ENCODE measurements at places on chromosomes 6 and 20.
A peak's percentile ranks its signal among the peaks of the same experiment; 100 is the strongest.

GRCh38 chr6:72826744-72827438 is 205.0 kb downstream of the KCNQ5 start:
- no peak for DNase-seq

GRCh38 chr20:44188752-44189151 is 1.8 kb upstream of the JPH2 start:
- no peak for DNase-seq

- DNase-seq: no peak
Measured at GRCh38 chr6:149284904-149285303, 32.6 kb upstream of the TAB2 start.

DNA sequence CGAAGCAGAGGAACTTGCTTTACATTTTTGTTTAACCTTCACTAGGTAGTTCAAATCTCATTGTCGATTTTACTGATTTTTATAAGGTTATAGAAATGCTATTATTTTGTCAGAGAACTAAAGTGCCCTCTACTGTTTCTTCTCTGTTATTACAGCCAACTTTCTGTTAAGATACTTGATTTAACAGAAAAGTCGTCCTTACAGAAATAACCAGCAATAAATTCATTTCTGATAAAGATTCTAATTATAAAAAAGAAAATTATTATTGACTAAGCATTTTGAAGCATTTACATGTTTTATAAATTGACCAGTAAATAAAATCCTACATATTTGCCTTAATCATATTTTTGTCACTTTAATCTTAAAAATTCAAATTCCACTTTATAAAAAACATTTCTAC is 60.8 kb downstream of the OGFRL1 start:
- peak; percentile 63 for DNase-seq

DNA sequence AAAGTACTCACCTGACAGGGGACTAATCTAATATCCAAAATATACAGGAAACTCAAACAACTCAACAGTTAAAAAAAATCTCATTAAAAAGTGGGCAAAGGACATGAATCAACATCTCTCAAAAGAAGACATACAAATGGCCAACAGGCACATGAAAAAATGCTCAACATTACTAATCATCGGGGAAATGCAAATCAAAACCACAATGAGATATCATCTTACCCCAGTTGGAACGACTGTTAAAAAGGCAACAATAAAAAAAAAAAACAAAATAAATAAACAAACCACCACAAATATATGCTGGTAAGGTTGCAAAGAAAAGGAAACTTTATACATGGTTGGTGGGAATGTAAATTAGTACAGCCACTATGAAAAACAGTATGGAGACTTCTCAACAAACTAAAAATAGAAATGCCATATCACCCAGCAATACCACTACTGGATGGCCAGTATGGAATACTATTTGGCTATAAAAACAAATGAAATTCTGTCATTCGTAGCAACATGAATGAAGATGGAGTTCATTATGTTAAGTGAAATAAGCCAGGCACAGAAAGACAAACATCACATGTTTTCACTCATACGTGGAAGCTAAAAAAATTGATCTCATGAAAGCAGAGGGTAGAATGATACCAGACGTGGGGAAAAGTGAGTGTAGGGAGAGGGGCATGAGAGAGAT is 6.6 kb downstream of the SIRPB2 start:
- DNase-seq: no peak

DNA sequence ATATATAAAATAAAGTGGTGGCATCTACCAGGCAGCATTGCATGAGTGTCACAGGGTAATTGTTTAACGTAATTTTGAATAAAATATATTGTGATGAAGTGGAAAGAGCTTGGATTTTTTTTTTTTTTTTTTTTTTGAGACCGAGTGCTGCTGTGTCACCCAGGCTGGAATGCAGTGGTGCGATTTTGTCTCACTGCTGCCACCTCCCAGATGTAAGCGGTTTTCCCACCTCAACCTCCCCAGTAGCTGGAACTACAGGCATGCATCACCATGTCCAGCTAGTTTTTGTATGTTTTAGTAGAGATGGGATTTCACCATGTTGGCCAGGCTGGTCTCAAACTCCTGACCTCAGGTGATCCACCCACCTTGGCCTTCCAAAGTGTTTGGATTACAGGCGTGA is 81.1 kb upstream of the SMIM8 start:
- DNase-seq: no peak

- DNase-seq: no peak
Measured at GRCh38 chr6:41199552-41200246, 1.2 kb downstream of the TREML2 start.

GRCh38 chr6:69775585-69775849 is 21.3 kb downstream of the LMBRD1 start:
- DNase-seq: no peak

DNA sequence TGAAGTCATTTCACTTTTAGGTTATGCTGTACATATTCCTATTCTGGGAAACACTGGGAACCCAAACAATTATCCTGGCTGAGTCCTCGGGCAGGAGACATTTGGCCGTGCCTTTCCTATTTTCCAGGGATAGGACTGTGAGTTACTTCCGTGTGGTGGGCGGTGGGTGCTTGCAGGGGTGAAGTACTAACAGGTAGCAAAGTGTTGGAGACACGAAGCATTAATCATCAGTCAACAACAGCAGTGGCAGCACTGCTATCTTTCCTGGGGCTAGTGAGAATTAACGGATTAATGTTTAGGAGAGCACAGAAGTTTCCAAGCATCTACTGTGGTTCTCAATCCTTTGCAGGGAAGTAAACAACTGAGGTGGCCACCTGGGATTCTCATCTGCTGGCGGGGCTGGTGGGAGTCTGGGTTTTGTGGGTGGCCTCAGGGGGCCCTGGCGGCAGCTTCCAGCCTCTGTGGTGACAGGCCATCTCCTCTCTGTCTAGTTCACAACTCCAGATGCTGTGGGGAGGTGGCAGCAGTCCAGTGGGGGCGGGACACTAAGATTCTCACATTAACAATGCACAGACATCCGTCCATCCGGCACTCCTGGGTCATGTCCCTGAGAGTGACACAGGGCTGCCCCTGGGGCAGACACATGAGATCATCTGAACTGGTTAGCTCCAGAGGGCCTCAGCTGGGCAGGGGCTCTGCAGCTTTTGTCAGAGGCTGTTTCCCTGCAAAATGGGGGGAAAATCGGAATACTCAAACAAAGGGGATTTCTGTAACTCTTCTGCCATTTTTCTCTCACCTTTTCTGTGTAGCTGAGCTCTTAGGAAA is 90.9 kb downstream of the GJA10 start:
- DNase-seq: peak; percentile 92

GRCh38 chr6:95551678-95552324 is 25.5 kb upstream of the MANEA start:
- DNase-seq: no peak

GRCh38 chr6:149840345-149841075 is 23.6 kb downstream of the LRP11 start:
- DNase-seq: peak; percentile 63

DNA sequence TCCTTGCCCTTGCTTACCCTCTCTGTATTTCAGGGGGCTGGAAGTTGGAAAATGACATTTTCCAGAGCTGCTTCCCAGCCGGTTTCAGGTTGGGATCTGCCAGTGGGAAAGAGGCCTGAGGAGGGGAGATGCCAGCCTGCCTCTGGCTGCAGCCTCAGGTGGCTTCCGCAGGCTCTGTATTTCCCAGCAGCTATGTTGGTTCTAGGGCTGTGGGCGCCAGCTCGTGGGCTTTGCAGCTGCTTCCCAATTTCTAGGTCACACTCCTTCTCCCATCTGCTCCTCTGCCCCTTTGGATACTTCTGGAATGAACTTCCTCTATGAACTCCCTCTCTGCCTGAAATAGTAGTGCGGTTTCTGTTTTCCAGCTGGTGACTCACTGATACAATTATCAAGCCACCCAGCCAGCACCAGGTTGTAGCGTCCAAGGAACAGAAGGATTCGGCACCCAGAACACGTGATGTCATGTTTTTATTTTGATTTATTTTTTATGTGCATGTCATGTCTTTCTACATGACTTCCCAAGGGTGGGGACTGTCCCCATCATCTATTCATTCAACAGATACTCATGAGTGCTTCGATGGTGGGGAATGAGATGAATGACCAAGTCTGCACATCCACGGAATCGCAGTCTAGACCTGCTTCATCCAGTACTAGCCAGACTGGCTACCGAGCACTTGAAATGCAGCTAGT is 38.0 kb downstream of the TGM2 start:
- no peak for DNase-seq

DNA sequence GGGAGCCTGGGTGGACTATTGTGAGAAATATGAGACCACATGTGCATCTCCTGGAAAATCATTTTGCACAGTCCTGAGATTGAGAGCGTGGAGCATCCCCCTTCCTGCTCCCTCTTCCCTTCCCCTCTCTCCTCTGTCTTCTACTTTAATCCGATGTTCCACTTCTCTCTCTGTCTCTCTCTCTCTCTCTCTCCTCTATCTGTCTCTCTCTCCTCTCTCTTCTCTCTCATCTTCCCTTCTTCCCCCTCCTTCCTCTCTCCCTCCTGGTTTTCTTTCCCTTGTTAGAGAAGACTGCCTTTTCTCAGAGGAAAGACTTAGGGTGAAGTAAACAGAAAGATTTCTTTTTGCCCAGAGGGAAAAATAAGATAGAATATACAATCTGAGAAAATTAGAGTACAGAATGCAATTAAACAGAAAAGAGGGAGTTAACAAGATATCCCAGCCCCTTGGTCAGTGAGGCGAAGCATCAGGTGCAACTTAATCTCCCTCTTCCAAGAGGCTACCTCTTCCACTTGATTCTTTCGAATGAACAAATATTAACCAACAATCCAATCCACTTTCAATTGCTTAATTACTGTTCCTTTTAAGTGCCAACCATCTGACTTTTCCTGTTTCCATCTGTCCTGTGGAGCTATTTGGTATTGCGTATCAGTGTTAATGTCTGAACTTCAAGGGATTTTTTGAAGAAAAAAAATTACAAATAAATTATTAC is 14.6 kb downstream of the KHDC1 start:
- no peak for DNase-seq

- no peak for DNase-seq
Measured at GRCh38 chr6:162733489-162733888, 5.7 kb downstream of the PACRG start.

- DNase-seq: no peak
Measured at GRCh38 chr6:162438980-162439379, 288.6 kb downstream of the PRKN start.

GRCh38 chr20:10935658-10936402 is 262.0 kb upstream of the JAG1 start:
- no peak for DNase-seq

DNA sequence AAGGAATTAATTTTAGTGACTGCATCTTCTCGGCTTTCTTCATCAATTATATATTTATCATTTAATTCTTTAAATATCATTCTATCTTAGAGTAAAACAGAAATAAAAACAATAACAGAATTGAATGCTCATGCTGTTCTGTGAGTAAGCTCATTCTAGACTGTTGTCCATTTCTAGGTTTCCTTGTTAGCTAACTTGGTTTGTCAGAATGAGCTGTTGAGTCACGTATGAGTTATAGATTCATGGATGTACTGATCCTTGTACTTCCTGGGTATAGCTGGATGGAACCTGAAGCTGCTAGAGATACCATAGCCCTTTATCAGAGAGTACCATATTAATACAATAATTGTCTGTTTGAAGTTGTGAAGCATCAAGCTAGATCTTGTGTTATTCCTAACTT is 515.3 kb downstream of the TENT5A start:
- no peak for DNase-seq

- DNase-seq: no peak
Measured at GRCh38 chr6:102571236-102571908, 1177.9 kb downstream of the GRIK2 start.

- no peak for DNase-seq
Measured at GRCh38 chr6:20680697-20681165, 146.5 kb downstream of the CDKAL1 start.

- no peak for DNase-seq
Measured at GRCh38 chr6:39558591-39559190, 166.5 kb downstream of the KIF6 start.

GRCh38 chr6:33391922-33392594 is 435 bp downstream of the KIFC1 start:
- no peak for DNase-seq

DNA sequence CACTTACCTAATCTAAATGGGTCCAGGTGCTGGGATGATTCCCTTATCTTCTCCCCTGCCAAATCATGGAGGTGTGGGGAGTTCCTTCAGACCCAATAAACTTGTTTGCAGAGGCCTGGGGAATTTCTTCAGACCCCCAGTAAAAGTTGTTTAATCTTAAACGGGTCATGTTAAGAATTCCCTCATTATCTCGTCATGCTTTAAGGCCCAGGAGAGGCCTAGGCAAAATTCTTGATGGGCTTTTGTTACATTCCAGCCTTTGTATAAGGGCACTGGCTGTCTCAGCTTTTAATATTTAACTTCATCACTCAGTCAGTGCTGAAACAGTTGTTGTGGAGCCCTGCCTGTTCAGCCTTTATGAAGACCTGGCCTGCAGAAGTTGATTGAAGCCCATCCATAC is 11.0 kb upstream of the SLC35B3 start:
- no peak for DNase-seq

GRCh38 chr20:43438578-43439316 is 18.9 kb upstream of the SRSF6 start:
- no peak for DNase-seq

Data from pons (tissue), 1 donor.